Activated CD8-positive, alpha-beta memory T cell treated with anti-CD3 and anti-CD28 coated beads for 1 hour (primary cell): ENCODE measurements at places on chromosomes 2 and 18.

DNA sequence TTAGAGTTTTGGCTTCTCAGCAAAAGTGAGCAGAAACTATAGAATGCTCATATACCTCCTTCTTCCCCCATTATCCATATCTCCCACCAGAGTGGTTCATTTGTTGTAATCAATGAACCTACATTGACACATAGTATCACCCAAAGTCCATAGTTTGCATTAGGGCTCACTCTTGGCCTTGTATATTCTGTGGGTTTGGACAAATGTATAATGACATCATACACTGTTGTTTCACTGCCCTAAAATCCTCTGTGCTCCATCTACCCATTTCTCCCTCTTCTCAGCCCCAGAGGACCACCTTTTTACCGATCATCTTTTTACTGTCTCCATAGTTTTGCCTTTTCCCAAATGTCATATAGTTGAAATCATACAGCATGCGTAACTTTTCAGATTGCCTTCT is 24.1 kb downstream of the ZFP36L2 start:
- no peak for DNase-seq

- DNase-seq, result no peak
These were observed 65.8 kb upstream of the EDAR start for GRCh38 chr2:109054865-109055264.

DNA sequence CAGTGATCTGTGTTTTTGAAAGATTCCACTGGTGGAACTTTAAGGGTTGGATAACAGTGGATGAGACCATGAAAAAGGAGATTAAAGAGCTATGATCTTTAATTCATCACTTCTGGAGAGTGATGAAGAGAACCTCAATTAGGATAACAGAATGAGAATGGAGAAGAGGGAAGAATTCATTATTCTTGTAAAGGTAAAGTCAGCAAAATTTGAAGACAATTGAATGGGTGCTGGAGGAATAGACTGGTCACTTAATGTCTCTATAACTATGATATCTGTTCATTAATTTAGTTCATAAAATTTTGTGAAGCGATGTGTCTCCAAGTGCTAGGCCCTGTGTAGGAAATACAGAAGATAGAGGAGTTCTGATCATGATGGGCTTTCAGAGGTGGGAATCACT is 1013.2 kb upstream of the FANCL start:
- DNase-seq, result no peak

DNA sequence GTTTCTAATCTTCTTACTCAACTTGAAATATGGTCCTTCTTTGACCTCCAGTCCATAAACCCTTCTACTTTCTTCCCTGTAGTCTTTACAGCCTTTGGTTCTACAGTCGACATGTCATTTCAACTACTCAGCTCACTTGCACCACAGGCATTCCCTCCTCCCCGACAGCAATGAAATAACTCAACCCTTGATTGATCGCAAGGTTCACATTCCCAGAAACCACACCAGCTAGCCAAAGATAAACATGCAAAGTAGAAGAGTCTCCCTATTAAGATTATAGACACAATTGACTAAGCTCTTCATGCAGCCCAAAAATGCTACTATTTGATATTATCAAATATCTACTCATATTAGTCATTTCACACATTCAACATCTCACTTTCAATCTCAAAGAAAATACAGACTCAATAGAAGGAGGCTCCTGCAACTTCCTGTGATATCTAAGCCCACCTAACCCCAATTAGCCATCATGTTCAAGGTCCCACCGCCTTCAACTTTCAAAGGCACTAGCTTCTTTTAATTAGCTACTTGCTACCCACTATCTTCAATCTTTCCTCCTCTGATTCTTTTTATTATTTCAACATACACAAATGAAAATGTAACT is 50.8 kb downstream of the RTTN start:
- no peak for DNase-seq

DNA sequence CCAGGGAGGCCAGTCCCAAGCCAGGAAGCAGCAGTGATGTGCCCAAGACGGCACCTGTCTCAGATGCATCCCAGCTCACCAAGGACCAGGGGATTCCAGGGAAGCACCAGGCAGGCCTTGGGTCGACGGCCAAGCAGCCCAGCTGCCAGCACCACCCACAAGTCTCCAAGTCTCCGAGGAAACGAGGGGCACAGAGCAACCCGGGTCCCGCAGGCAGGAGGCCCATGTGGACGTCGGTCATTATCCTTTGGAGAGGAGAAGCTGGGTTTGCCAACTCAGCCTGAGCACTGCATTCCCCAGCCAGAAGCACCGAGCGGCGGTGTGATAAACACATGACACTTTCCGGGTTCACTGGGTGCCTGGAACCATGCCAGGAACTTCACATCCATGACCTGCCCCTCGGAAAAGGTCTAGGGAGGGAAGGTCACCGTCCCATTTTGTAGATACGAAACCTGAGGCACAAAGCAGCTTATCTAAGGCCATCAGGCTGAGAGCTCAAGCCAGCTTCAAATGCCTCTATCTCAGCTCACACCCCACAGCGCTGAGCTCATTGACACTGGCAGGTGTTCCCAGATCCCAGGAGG is 104.5 kb downstream of the ZNF516 start:
- no peak for DNase-seq

GRCh38 chr2:178074123-178075005 is 1.8 kb upstream of the PDE11A start:
- no peak for DNase-seq

DNA sequence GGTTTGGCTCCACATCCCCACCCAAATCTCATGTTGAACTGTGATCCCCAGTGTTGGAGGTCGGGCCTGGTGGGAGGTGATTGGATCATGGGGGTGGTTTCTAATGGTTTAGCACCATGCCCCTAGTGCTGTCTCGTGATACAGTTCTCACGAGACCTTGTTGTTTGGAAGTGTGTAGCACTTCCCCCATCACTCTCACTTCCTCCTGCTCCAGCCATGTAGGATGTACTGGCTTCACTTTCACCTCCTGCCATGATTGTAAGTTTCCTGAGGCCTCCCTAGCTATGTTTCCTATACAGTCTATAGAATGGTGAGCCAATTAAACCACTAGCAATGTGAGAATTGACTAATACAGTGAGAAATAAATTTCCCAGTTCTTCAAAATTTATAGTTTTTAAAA is 325.9 kb downstream of the FSIP2 start:
- no peak for DNase-seq

DNA sequence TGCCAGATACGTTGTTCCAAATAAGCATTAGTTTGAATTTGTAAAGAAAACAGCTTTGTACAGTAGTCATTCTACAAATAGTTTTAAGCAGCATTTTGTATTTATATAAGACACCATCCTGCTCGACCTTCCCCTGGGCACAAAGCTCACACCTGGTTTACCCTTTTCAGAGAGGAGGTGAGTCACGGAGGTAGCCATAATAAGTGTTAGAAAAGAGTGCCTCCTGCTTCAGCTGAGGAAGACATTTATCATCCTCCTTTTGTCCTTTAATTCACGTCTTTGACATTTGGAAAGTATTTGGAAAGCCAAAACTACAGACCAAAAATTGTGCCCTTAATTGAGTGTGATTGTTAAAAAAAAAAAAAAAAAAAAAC is 6.8 kb downstream of the RAB12 start:
- no peak for DNase-seq

- no peak for DNase-seq
These were observed 239.5 kb downstream of the MYCN start for GRCh38 chr2:16179701-16180416.

GRCh38 chr2:27489118-27489497 is 435 bp downstream of the IFT172 start:
- no peak for DNase-seq

- DNase-seq, result no peak
These were observed 346.2 kb downstream of the ZNF521 start for GRCh38 chr18:25005541-25006403.

DNA sequence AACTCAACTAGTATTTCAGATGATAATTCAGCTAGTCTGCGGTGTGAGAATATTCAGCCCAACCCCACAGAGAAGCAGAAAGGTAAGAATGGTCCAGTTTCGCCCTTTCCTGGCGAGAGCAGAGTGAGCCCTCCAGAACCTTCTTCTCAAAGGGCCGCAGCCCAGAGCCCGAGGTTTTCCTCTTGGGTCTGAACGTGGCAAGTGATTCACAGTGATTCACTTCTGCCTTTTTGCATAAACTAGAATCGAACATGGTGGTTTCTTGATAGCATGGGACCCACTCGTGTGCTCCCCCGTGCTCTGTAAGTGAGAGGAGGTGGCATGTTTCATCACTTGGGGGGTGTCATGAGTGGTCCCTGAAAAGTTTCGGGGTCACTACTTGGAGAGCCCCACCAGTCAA is 24.2 kb downstream of the TRAF3IP1 start:
- no peak for DNase-seq

GRCh38 chr2:240568678-240569522 is 616 bp downstream of the RNPEPL1 start:
- no peak for DNase-seq

DNA sequence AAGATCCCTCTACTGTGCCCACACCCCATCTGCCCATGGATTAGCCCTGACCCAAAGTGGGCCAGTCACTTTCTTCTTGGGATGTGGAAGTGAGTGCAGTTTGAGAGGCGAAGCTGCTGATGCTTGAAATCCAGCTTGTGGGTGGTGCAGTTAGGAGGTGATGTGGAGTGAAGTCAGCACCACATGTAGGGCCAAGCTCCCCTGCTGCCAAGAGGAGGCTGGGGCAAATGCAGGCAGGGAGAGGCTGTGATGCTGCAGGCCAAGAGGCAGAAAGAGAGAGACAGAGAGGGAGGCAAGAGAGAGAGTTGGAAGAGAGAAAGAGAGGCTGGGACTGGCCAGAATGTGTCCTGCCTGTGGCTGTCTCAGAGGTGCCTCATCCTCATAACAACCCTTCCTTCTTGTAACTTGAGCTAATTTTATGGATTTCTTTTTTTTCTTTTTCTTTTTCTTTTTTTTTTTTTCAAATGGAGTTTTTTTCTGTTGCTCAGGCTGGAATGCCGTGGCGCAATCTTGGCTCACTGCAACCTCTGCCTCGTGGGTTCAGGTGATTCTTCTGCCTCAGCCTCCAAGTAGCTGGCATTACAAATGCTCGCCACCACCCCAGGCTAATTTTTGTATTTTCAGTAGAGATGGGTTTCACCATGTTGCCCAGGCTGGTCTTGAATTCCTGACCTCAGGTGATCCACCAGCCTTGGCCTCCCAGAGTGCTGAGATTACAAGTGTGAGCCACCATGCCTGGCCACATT is 35.3 kb upstream of the CAB39 start:
- DNase-seq, result no peak

DNA sequence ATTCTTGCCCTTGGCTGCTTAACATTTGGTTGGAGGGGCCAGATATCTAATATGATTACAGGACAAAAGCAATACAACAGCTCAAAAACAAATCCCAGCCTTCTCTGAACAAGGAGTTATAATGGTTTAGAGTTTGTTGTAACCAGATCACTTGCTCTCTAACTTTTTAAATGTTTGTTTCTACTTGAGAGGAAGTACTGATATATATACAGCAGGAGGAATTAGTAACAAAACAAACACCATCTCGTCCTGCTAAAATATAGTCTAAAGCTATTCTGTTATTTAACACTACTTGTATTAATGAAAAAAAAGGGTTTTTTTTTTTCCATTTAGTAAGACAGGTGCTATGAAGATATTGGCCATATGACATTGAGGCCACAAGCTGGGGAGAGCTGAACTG is 60.9 kb upstream of the TMEM17 start:
- no peak for DNase-seq

- no peak for DNase-seq
These were observed 165.7 kb downstream of the LNPK start for GRCh38 chr2:175836361-175836760.

DNA sequence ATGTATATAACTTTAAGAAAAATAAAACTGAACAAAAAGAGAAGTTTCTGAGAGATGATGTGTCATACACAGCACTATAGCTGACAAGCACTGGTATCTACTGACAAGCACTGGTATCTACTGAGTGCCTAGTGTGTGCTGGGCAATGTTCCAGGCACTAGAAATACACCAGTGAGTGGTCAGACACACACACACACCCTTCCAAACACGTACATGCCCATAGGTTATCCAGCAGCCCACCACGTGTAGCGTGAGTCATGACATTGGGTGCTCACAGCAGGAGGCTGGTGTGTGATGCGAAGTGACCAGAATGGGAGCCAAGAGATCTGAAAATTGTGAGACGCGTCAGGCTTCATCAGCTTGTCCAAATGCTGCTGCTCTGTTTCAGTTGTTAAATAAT is 12.2 kb upstream of the GNAL start:
- no peak for DNase-seq

DNA sequence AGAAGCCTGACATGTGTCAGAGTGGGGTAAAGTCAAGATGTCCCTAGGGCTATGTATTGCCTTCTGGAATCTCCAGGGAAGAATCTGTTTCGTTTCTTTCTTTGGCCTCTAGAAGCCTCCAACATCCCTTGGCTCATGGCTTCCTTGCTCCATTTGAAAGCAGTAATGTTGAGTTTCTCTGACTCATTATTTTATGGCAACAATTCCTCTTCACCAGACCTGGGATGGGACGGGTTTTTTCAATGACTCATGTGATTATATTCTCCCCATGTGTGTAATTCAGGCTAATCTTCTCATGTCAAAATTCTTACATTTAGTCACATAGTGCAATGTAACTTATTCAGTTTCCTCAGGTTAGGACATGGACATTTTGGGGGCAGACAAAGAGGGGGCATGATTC is 1038.6 kb downstream of the CBLN2 start:
- no peak for DNase-seq

DNA sequence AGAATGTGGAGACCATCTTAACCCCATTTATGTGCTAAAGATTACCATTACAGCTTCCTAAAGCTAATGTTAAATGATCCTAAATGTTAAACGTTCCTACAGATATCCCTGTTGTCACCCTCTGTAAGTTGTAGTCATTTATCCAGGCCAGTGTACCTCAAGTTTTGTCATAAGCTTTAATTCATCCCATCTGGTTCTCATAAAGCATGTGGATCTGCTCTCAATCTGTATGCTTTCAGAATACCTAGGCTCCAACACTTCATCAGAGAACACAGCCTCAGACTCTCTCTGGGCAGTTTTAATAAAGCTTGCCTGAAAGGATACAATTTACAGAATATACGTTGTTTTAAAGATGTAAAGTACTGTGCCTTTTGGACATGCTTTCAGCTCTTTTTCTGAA is 4.2 kb upstream of the CCDC178 start:
- no peak for DNase-seq

DNA sequence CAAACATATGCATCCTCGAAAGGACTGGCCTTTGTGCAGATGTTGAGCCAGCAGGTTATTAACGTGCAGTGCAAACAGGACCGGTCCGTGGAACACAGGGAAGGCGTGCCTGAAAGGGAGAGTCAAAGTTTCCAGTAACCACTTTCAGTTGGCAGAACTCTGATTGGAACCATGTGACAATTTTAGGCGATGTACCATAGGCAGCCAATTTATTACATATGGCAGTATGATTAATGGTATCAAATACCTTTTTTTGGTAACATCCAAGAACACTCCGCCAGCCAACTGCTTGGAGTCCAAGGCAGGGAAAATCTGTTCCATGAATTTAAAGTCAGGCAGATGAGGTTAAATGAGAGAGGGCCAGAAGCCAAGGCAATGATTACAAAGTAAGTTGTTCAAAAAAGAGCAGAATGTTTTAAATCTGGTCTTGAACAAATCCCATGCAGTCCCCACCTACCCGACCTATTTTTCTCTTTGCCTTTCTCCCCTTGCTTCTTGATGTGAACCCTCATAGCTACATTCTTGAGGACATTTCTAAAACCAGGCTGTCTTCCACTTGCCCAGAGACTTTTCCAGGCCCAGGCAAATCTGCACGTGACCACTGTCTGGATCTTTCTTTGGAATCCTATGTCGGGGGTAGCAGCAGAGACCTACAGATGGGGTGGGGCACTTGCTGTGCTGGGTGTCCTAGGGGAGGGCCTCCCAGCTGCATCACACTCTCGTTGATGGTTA is 351.7 kb downstream of the HRH4 start:
- DNase-seq, result no peak

- DNase-seq, result no peak
These were observed 94.0 kb downstream of the LAMA1 start for GRCh38 chr18:7023581-7023980.
